ENCODE measurements at places on chromosomes 7 and 10.

DNA sequence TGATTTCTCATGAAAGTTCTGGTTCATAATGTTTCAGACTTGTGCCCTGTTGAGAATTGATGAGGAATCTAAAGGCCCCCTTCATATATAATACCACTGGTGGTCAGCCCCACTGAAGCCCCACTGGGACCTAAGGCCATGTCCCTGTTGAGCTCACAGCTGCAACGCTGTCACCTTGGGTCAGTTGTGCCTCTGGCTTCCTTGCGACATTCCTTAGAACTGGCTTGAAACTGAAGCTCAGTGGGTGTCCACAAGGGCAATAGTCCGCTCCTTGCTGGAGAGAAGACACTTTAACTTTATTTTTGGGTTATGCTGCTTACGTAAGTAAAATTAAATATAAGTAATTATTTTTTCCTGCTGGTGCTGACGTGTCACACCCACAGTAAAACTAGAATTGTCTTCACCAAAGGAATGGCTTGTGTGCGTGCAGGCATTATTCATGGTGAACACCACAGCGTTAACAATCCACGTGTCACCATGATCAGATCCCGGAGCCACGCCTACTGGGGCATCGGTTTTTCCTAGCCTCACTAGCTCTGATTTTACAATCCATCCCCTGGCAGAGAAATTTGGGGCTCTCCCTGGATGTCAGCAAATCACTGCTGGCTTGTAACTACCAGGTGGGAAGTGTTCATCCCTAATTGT is 66.5 kb downstream of the BICC1 start:
- DNase-seq, result no peak

- DNase-seq, result no peak
Observed at GRCh38 chr7:108418946-108419345, 37.3 kb downstream of the NRCAM start.

DNA sequence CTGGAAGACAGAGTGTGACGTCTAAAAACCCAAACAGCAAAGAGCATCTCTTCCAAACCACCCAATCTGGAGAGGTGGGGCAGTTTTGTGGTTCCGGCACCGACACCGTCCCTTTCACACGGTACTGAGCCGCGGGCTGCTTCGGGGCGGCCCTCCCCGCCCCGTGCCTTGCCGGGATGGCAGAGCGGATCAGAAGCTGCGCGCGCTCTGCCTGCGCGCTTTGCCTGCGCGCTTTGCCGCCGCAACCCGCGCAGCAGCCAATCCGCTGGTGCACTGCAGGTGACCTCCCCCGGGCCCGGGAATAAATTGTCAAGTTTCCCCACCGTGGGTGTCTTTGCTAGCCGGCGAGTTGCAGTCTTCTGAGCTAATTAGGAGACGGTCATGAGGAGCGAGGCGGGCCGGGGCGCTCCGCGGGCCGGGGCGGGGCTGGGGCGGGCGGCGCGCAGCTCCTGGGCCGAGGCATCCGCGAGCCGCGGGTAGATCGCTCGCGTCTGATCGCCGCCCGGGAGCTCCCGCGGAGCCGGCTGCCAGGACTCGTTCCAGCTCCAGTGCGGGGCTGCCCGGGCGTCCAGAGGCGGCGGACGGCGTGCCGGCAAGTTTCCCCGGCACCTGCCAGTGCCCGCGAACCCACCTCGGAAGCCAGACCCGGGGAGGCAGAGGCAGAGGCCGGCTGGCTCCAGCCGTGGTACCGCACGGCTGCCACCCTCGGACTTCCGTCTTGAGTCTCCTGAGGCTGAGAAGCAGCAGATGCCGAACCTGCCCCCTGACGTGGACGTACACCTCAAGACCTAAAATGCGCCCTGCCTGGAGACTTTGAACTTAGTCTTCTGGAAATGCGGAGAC is 536.0 kb upstream of the GALNT17 start:
- no peak for DNase-seq

DNA sequence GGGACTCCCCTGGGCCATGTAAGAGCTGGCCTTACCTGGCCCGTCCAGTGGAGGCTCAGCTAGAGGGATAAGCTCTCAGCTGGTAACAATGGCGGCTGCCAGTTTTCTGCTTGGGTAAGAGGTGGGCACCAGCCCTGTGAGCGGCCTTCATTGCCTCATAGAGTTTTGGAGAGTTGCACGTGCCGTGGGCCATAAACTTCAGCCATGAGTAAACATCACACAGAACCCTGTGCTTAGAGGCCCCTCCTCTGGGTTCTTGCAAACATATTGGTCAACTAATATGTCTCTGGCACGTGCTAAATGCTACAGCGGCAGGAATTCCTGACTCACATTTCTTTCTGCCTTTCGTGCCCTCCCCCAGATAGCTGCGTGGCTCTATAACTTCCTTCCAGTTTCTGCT is 103.9 kb upstream of the LEP start:
- no peak for DNase-seq

GRCh38 chr7:157437519-157438061 is 100.8 kb downstream of the DNAJB6 start:
- no peak for DNase-seq

All from hippocampal formation (tissue), 2 donors.